Stimulated activated CD4-positive, alpha-beta T cell treated with anti-CD3 and anti-CD28 coated beads, Interleukin-1b, Interleukin-23, amount 100 ng/mL, for 1 hour (primary cell): ENCODE measurements at places on chromosomes 5 and 9.

DNA sequence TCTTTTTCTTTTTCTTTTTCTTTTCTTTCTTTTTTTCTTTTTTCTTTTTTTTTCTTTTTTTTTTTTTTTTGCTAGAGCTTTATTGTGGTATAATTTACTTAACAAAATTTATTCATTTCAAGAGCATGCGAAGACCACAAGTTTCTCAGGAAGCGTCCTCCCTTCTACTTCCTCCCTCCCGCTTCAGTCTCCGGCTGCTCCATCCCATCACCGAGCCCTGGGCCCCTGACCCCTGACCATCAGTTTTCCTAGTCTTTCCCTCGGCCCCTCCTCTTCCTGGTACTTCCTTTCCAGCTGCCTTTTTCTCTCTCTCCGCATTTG is 34.7 kb downstream of the C9orf152 start:
- no peak for DNase-seq

DNA sequence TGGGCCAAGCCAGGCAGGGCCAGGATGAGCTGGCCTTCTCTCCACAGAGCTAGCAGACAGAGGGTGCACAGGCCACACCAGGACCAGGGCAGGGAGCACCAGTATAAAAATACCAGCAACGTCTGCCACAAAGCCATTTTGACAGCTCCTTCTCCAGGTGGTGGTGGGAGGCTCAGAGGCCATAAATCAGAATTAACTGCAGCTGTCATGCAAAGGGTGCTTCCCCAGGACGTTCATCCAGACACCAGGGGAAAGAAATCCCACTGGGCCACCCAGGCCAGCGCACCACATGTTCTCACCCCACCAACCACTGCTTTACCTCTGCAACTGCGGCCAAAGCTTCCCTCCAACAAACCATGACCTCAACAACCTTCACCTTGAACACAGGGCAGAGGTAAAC is 403.7 kb upstream of the TRPC7 start:
- no peak for DNase-seq

DNA sequence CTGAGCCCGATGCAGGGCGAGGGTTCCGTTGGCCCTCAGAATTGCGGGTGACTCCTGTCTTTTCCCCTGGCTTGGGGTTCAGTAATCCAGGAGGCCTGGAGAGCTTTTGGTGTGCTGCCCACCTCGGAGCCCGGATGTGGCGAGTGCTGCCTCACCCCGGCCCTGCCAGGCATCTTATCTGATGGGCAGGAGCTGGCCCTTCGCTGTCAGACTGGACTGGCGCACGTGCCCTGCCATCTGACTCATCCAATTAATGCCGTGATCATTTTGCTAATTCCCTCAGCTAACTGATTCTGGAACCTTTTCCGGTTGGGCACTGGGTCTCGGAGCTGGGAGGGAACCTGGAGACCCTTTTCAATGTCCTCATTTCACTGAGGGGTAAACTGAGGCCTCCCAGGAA is 34.6 kb downstream of the RXRA start:
- no peak for DNase-seq

DNA sequence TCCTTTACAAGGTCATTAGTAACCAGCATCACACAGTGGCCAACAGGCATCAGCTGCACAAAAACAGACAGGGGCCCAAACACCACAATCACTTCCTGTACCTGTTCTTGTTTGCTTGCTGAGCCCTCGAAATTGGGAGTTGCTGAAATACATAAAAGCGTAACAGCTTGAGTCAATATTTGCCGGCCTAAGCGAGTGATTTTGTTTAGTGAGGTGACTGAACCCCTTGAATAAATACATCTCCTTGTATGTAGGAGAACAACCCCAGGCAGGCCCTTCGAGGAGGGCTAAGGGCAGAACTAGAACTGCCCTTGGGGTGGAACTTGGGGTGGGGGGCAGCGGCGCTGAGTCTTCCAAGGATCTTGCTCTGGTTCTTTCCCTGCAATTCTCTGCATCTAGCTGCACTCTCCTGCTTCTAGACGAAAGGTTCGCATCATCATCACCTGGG is 502.5 kb downstream of the RASEF start:
- DNase-seq: no peak

DNA sequence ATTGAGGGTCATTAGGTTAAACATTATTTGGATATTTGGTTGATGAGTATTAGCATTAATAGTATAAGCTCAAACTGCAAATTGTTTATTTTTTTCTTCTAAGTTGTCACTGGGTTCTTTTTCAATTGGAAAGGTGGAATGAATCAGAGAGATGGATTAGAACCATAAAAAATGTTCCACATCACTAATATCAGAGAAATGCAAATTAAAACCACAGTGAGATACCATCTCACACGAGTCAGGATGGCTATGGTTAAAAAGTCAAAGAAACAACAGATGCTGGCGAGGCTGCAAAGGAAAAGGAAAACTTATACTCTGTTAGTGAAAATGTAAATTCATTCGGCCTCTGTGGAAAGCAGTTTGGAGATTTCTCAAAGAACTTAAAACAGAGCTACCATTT is 122.8 kb downstream of the CCDC192 start:
- DNase-seq: no peak

DNA sequence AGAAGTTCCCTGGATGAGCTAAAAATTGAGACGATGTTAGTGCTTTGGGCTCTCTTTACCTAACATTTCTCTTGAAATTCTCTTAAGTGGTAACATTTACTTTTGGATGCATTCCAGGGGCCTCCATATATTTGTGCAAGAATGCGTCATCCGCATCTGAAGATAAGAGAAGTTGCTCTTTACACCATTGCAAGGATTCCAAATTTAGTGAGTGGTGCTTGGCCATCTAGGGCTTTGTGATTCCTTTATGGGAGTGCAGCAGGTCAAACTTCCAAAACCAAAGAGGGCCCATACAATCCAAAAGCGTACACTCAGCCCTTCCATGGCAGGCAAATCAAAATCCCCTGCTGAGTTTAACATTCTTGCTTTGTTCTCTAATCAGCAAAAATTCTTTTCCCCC is 102.0 kb upstream of the DMAC1 start:
- no peak for DNase-seq

DNA sequence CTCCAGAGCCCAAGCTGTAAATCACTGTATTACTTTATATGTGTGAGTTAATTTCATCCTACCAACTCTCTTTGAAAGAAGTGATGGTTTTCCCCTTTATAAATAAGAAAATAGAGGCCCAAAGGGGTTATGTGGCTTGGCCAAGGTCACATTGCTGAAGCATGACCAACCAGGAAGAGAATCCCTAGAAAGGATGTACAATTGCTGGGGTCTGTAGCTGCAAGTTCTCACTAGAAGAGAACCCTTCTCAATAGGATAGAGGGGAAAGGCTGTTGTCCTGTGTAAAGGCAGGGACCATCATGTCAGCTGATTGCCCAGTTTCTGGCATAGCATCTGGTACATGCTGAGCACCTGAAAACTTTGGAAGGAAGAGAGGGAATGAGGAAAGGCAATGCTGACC is 39.0 kb upstream of the FAT2 start:
- DNase-seq: no peak

DNA sequence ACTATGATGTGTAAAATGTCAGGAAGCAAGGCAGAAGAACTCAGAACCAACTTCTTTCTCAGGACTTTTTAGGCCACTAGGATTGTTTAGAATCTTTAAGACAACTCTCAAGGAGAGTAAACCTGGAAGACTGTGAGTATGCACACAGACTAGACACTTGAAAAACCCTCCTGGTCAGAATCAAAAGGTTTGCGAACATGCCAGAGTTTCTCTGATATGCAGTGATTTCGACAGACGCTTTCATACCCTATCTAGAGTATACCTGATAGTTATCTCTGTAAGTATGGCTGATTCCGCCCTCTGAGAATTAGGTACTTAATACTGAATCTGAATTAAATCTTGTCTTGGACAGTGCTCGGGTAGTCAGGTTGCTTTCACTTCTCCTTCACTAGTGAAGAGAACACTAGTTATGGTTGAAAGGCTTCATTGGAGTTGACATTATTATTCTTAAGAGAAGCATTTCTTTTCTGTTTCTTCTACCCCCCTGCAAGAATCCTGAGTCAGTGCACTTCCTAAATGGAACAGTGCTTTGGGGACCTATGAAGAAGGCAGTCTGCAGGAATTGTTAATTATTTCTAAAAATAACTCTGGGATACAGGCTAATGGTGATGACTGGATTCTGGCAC is 158.1 kb downstream of the HACD4 start:
- DNase-seq: no peak

GRCh38 chr9:125549465-125549871 is 157.5 kb downstream of the MAPKAP1 start:
- no peak for DNase-seq

DNA sequence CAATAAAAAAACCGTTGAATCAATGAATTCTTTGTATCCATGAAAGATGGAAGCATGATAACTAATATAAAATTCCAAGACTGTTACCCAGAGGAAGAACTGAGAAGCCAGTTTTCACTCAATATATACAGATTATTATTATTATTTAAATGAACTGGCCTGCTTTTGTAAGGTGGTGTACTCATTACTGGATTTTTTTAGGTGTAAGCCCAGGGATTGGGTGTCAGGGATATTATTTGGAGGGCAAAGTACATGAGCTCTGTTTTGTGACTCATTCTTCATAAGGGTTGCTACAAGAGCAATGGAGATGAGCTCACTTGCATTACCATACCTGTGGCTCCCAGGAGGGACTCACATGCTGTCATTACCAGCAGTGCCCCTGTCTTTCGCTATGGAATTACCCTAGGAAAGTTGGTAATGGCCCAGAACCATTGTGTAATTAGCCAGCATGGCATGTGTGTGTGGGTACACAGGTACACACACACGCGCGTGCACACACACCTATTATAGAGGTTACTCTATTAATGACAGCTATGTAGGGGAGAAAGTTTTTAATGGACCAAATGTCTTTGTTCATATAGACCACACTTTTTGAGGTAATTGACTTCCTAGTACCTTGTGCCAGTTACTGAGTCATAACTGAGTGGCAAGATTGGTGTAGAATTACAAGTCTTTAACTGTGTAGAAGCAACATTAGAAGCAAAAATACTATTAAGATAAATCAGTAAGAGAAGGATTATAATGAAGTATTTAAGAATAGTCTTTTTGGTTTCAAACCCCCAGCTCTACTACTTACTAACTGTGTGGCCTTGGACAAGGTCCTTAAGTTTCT is 143.4 kb downstream of the GDNF start:
- DNase-seq: no peak

DNA sequence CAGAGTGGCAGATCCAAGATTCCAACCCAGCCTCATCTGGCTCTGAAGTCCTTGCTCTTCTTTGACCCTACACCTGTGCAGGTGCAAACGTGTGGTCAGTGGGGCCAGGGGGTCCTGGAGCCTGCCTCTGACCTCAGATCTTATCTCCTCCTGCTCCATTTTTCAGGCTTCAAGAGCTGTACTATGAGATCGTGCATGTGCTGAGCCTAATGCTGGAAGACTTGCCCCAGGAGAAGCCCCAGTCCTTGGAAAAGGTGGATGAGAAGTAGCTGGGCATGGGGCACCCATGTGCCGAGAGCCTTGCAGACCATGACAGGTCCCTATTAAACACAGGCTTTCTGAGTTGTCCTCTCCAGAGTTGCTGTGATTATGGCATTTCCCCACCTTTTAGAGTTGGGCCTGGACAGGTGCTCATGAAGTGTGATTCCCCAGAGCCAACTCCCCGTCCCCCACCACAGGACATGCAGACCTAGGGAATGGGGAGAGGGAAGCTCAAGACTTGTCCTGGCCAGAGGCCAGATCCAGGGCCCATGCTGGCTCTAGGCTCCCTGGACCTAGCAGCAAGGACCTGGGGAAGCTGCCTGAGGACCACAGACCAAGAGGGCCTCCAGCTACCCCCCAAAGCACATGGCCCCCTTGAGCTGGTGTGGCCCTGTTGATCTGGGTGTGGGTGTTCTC is 22.5 kb downstream of the PITX1 start:
- no peak for DNase-seq

- DNase-seq: no peak
Observed at GRCh38 chr9:23698161-23698560, 127.9 kb downstream of the ELAVL2 start.

- DNase-seq: no peak
Observed at GRCh38 chr9:133560944-133561343, 26.4 kb downstream of the ADAMTSL2 start.

- DNase-seq: no peak
Observed at GRCh38 chr9:6761306-6761705, 3.5 kb downstream of the KDM4C start.

DNA sequence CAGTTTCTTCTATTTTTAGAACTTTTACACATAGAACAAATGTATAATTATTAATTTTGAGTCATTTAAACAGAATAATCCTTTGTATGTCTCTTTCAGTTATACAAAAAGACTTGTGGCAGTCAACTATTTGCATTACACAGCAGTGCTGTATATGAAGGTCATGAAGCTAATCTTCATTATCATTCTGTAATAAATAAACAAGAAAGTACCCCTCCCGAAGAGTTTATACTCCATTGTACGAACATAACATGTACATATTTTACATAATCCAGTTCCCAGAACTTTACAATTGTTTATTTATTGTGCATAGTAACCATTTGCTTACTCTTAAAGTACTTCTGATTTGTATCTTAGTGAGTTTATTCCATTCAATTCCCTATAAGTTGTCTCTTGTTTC is 267.9 kb downstream of the FBXL17 start:
- DNase-seq: no peak

DNA sequence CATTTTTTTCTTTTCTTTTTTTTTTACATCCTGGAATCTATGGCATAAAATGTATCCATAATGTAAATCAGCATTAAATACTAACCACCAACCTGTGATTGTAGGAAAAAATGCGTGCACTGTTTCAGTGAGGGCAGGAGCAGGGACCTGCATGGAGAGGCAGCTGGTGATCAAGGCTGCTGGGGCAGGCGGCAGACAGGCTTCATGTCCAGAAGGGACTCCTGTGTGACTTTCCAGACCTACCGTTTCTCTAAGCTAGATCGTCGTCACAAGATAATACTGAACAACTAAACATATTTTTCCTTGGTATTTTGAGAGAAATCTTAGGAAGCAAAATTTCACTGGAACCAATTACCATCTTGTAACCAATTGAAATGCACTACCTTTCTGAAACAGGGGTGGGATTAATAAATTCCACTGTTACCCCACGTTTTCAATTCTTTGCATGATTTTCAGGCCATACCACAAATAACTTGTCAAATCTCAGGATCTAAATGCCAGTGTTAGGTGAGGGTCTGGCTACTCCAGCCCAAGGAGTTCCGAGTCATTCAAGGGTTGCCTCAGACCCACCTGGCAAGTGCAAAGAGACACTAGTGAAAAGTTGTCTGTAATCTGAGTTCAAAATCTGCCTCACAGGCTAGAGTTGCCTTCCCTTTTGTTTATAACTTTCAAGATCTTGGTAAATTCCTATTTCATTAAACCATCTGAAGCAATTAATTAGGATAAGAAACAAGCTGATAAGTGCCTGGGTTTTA is 198.2 kb downstream of the SEMA5A start:
- DNase-seq: no peak

- no peak for DNase-seq
Observed at GRCh38 chr9:93900436-93900819, 54.7 kb downstream of the BARX1 start.

GRCh38 chr5:139177809-139178588 is 20.2 kb downstream of the SIL1 start:
- DNase-seq: no peak
